ENCODE measurements at places on chromosomes 7 and 10.

- H3K36me3 ChIP-seq, result peaks cover 3% of the 10 kb centered on the region
- peak overlapping the region; percentile 92 for H3K27ac ChIP-seq
- peak overlapping the region; percentile 76 for H3K4me3 ChIP-seq
- DNase-seq, result no peak
Measured at GRCh38 chr7:44767912-44768627, 19.4 kb downstream of the ZMIZ2 start.

DNA sequence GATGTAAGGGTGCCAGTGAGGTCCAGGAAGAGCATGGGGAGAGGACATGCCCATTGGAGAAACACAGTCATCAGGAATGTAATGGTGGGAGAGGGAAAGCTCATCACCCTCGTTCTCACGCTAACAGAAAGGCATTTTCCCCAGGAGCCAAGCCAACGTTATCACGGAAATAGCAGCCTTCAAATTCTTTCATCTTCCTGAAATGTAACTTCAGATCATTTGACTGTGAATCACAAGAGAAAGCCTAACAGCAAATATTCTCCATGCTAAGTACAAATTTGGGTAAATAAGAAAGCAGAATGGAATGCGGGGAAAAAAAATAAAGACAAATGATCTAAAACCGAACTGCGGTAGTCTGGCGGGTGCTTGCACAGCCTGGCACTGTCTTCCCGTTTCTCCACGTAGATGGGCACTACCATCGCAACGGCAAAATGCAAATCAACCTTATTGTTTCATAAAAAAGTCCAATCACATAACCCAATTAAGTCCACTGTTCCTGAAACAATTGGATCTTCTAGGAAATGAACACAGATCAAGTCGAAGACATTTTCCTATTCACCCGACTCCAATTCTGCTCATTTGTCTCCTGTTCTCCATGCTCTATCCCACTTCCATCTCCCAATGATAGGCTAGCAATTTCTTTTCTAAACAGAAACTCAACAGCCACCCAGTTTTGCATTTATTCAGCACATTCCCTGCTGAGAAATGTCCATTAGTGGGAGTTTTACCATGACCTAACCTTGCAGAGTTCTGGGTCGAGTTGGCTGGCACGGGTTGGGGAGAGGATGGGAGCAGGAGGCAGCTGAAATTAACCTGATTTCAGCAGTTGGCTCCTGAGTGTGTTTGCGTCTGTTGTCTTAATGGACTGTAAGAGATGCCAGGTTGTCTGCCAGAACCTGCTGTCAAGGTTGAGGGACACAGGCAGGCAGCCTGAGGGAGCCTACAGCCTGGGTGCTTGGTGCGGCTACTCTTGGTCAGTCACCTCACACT lies 74.6 kb upstream of the FRMD4A start:
- H3K4me3 ChIP-seq, result no peak overlapping the region
- peaks cover 11% of the 10 kb centered on the region for H3K4me1 ChIP-seq
- peaks cover 33% of the 10 kb centered on the region for H3K27me3 ChIP-seq

DNA sequence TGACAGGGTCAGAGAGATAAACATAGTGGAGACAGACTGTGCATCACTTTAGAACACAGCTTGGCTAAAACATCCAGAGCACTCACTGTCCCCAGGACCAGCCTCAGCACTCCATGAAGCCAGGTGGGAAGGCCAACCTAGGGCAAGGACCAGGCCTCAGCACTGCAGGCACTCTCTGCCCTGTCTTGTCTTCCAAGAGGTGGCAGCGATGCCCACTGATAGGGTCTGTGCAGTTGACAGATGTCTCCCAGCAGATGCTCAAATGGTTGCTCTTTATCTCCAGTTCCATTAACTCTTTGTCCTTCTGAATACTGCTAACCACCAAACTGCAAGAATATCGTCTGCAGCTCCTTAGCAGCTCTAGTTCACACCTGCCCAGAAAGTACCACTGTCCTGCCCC lies 9.1 kb downstream of the DDX56 start:
- H3K27me3 ChIP-seq, result no peaks in the 10 kb centered on the region
- H3K27ac ChIP-seq, result no peak overlapping the region
- no peak overlapping the region for H3K4me3 ChIP-seq

DNA sequence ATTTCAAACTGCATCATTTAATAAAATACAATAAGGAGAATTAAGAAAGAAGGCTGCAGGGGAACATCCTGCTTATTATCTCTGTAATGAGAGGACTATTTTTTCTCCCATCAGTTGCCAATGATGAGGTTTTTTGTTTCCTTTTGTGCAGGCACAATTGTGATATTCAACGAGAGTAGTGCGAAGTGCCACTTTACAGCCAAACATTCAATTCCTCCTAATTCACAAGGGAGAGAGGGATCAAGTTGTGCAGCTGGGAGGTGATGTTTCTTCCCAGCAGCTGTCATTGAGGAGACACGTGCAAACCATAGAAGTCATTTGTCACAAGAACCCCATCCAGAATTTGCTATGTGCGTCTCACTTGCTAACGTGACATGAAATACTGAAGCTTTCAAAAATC lies 81.6 kb upstream of the ICA1 start:
- H3K27ac ChIP-seq, result no peak overlapping the region
- no peak for DNase-seq
- no peaks in the 10 kb centered on the region for H3K36me3 ChIP-seq
- no peak overlapping the region for H3K4me3 ChIP-seq
- H3K4me1 ChIP-seq, result peaks cover 4% of the 10 kb centered on the region

- H3K27me3 ChIP-seq, result peaks cover 15% of the 10 kb centered on the region
- DNase-seq, result no peak
- H3K4me1 ChIP-seq, result no peaks in the 10 kb centered on the region
- H3K4me3 ChIP-seq, result no peak overlapping the region
Measured at GRCh38 chr10:64091897-64092296, 570.7 kb downstream of the REEP3 start.
